Fibroblast of skin of scalp (primary cell): ENCODE measurements at places on chromosomes 6 and 20.

DNA sequence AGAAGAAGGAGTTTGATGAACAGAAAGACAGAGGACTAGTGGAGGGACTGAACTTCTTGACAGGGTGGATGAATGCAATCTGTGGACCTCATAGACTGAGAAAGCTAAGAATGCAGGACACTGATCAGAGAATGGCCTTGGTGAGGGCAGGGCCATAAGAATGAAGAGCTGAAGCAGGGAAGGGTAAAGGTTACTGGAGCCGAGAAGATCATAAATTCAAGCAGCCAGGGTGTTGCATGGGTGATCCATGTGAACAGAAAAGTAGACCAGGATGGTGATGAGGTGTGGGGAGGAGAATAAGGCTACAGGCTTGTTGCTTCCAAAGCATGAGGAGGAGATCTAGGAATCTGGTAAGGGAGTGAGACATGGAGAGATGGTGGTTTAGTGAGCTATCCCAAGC lies 295.9 kb downstream of the ADGB start:
- no peak for DNase-seq

GRCh38 chr6:42937548-42938427 lies 8.5 kb downstream of the CNPY3 start:
- DNase-seq = no peak

DNA sequence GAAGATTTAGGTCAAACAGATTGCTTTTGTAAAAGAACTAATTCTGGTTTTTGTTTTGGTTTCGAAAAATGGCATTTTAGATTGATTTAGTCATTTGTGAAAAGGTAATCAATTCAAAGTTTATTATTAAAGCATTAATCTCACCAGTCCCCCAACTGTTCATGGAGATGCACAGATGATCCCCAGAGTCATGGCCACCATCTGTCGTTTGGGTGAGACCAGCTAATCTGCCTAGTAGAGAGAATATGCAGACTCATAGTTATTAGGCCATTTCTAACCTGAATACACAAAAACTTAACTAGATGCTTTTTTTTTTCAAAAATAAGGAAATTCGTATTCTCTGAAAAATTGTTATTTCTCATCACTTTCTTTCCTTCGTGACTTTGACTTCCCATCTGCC lies 58.1 kb downstream of the C6orf58 start:
- no peak for DNase-seq

DNA sequence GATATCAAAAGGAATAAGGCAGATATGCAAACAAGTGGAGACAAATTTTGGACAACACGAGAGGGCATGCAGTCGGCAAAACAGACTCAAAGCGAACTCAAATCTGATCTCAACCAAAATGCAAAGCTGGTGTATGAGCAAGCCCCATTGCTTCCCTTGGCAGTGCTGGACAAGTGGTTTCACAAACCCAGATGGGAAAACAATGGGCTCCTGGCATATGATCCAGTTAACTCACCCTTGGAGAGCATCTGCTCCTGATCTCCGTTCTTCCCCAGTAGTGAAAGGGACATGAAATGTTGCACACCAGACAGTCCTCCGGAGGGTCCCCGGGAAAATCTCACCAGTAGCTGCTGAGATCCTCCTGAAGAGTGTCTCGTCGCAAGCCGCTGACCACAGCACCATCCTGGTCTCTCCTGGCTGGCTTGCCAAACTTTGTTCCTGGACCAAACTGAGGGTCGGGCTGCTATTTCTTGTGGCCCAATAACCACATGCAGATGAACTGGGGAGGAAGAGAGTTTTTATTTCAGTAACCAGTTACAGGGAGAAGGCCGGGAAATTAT lies 84.3 kb upstream of the THBS2 start:
- DNase-seq = no peak

GRCh38 chr6:13836170-13836569 lies 21.8 kb upstream of the MCUR1 start:
- DNase-seq = no peak

GRCh38 chr6:17391976-17392375 lies 1.4 kb upstream of the CAP2 start:
- DNase-seq = no peak

- peak; percentile 63 for DNase-seq
Measured at GRCh38 chr6:63573899-63574553, 1.7 kb downstream of the LOC128125822 start.

- no peak for DNase-seq
Measured at GRCh38 chr6:85580878-85581267, 12.8 kb downstream of the SNX14 start.

DNA sequence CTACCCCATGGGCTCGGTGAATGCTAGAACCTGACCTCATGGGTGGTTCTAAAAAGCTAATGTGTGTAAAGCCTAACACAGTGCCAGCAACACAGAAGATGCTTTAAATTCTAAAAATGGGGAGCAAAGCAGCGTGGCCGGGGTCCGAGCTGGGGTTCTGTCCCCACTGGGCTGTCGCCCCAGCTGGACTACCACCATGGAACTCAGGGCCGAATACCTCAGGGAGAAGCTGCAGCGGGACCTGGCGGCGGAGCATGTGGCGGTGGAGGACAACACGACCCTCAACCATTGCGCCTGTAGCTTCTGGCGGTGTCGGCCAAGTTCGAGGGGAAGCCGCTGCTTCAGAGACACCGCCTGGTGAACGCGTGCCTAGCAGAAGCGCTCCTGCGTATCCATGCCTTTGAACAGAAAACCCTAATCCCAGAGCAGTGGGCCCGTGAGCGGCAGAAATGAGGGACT lies 8.4 kb downstream of the SOX4 start:
- no peak for DNase-seq

GRCh38 chr6:52504782-52505136 lies 72.1 kb downstream of the TRAM2 start:
- no peak for DNase-seq

DNA sequence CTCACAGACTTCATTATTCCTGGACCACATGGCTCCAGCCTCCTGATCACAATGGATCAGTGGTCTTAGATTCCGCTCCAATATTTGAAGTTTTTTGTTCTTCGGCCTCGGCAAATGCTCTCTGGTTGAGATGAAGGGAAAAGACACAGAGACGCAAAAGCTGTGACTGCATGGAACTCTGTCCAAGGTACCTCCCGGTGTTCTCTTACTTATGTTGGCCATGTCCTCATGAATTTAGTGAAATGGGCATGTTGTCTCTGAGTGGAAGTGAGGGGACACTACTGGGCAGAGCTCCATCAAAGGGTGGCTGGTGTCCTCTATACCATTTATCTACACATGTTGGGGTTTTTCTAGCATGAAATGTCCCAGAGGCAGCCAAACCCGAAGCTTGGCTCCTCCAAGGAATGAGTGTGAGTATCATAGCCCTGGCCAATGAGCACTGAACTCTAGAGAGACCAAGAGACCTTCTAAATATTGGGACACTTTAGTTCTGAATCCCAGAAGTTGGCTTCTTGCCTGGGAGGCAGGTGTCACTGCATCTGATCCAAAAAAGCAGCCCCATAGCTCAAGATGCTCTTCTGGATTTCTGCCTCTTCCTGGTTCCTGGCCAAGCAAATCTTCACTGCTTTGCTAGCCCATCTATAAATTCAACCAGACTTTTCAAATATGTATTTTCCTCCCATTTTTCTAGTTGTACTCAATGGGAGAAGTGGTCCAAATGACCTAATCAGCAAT lies 34.1 kb downstream of the HLA-G start:
- DNase-seq = peak; percentile 4

DNA sequence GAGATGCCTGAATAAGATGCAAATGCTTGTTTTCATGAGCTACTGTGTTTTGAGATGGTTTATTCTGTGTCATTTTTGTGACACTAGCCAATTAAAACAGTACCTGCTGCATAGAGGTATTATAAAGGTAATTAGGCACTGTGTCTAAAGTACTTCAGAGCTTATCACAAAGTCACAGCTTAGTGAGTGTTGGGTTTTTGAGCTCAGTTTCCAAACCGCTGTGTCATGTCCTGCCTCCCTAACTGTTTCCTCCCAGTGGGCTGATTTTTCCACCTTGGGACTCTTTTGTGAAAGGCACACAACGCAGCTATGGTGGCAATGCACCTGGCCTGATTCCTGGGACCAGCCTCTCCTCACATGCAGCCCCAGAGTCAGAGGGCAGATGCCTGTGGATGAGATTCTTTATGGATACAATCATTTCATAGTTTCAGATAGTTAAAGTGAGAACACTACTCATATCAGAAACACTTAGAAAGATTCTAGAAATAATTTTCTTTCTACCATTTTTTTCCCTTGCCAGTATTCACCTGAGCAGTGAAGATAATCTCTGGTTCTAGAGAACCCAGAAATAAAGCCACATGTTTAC lies 41.3 kb upstream of the TAGAP start:
- no peak for DNase-seq

GRCh38 chr6:108928650-108929049 lies 80.4 kb downstream of the ARMC2 start:
- no peak for DNase-seq

DNA sequence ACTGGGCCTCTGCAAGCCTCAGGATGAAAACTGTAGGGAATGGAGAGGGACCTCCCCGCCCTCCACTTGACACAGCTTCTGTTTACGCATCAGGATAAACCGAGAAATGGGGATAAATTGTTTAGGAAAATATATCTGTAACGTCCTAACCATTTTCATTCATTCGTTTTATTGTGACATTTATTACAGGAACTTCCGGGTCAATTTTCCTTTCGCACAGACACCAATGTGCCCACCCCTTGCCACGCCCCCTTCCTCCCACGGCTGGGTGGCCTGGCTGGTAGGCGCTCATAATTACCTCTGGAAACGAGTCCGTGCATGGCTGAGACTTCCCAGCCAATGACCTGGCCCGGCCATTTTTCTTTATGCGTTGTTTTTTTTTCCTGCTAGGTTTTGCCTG lies 96.1 kb downstream of the BMP7 start:
- no peak for DNase-seq

DNA sequence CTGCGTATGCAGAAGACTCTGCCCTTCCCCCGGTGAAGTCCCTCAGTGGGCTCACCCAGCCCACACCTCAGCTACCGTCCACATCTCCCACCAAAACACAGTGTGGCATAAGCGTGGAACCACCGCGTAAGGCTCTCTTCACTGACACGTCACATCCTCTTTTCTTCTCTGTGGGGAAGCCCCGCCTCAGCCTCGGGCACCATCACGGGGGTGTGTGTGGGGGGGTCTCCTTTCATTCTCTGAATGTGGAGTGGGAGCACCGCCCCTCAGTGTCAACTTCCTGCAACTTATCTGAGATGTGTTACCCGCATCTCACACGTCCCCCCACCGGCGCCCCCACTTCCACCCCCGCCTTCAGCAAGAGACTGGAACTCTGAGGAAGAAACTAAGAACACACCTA lies 388.4 kb upstream of the JARID2 start:
- no peak for DNase-seq

DNA sequence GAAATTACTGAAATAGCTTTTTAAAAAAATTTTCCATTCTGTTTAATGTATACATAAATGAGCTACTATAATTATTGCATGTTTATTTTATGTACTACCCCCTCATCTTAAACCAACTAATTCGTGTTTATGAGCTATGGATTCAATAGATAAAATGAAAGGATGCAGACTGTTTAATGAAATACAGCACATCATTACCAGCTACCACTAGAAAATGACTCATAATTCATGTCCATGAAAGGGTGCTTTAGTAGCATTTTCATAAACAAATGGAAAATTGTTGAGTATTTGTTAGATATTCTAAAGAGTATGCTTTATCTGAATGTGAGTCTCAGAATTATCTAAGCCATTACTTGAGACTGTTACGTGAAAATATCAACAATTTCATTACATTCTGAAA lies 1590.1 kb downstream of the HACE1 start:
- no peak for DNase-seq

DNA sequence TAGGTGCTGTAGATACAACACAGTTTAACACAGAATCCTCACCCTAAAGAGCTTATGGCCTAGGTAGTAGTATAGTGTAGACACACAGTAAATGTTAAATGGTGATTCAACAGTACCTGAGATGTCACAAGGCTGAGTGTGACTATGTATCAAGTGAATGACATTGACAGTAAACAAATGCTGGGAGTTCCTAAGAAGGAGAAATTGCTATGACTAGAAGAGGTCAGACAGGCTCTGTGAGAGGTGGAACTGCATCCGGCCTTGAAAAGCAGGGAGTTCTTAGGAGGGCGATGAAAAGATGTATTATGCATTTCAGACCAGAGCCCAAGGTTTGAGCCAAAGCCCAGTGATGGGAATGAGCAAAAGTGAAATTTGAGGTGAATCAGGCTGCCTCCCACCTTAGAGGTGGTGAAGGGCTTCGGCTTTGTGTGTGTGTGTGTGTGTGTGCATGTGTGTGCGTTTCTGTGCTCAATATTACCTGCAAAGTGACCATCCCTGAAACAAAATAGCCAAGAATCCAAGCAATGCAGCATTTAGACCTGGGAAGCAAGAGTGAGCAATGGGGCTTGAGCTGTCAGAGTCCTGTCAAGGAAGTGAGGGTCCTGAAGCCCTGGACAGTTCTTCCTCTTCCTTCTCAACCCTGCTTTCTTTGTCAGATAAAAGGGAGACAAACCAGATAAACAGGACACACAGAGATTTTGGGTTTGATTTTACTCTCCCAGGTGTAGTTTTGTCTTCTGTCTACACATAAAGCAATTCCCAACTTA lies 32.3 kb upstream of the CITED2 start:
- DNase-seq = no peak

- DNase-seq = no peak
Measured at GRCh38 chr6:28134716-28135115, 7.0 kb upstream of the ZKSCAN8 start.

DNA sequence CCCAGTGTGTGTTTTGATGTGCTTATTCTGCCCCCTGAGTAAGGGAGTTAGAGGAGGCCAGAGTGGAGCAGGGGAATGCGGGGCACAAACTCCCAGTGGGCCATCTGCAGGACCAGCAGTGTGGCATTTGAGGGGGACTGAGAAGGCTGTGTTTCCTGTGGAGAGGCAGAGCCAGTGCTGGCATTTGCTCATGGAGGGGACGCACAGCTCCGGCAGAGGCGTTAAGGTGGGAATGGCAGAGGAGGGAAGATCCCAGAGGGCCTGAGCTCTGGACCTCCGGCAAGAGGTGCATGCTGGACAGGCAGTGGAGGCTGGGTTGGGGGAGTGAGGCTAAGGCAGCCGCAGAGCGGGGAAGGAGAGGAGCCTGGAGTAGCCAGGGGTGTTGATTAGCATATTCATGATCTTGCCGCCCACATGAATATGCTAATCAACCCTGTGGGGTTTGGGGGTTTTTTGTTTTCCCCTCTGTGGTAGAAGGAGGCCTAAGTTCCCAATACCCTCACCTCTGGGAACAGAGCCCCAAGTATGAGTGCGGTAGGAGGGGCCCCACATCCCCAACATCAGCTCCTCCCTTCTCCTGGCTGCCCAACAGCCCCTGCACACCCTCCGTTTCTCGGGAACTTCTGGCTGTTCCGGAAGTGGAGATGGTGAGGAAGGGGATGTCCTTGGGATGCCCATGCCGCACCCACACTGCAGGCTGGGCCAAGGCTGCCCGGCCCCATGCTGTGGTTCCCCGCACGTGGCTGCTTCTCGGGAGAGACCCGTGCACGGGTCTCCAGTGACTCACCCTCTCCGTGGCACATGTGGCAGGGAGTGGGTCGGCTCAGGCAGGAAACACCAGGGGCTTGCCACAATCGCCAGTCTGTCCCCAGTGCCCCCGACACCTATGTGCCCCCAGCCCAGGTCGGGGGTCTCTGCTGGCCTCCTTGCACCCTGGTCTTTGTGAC lies 33.8 kb downstream of the DLGAP4 start:
- no peak for DNase-seq
